Activated effector memory CD4-positive, alpha-beta T cell treated with Interleukin-2 at 50 U/mL for 16 hours (primary cell): ENCODE measurements at places on chromosomes 2 and 18.

GRCh38 chr18:5093902-5094301 lies 103.2 kb downstream of the AKAIN1 start:
- no peak for DNase-seq

- DNase-seq, result no peak
These were observed 485.1 kb upstream of the CDH7 start for GRCh38 chr18:65265761-65266160.

DNA sequence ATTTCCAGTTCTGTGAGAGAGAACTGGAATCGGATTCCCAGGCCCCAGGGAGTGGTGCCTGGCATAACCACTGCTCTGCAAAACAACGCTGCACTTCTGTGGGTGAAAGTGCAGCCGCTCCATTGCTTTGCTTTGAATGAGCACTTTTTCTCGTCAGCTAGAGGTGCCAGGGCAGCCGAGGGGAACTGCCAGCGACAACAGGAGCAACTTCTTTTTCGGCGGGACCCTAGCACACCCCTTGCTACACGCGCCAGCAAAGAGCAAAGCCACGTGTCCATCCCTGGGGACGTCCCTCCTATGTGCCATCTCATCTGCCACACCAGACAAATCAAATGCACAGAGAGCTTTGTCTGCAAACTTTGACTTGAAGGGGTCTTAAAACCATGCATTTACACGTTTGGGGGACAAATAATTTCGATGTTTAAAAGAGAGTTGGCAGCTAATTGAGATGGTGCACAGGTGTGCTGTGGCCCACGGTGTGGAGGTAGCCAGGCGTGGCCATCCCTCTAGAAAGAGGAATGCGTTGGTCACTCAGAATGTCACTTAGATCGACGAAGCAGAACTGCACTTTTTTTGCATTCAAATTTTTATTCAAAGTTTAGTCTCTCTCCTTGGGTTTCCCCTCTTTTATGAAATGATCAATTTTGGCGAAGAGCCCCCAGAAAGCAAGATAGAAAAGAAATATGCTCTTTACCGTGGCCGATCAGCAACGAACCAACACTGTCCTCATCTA lies 151.8 kb downstream of the MBP start:
- DNase-seq, result no peak

DNA sequence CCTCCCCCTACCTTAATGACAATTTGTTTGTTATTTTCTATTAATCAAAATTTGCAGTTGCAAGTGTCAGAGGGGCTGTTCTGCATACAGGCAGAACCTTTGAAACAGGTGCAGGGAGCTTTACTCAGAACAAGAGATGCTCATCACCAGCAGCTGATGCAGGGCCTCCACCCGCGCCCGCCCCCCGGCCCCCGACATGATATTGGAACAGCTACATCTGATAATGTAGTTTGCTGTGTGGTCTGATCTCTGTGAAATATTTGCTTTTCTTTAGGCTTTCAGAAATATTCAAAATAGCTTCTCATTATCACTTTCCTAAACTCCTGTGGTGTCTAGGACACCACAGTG lies 130.0 kb downstream of the PRKCE start:
- no peak for DNase-seq

DNA sequence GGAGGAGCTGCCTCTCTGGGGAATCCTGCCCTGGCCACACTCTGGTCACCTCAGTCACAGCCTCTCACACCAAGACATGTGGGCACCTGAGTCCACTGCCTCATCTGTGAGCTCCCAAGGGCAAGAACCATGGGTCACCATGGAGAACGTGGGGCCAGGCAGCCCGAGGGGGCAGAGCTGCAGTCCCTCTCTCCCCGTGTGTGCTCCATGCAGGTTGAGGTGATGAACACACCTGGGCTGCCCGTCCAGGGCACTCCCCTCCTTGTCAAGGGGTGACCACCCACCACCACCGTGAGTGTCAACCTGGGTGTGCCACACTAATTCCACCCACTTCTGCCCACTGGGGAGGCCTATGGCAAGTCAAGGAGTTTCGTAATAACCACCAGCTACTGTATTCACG lies 159.6 kb upstream of the RAB6C start:
- no peak for DNase-seq

GRCh38 chr2:23376075-23376474 lies 8.9 kb upstream of the KLHL29 start:
- DNase-seq, result no peak

DNA sequence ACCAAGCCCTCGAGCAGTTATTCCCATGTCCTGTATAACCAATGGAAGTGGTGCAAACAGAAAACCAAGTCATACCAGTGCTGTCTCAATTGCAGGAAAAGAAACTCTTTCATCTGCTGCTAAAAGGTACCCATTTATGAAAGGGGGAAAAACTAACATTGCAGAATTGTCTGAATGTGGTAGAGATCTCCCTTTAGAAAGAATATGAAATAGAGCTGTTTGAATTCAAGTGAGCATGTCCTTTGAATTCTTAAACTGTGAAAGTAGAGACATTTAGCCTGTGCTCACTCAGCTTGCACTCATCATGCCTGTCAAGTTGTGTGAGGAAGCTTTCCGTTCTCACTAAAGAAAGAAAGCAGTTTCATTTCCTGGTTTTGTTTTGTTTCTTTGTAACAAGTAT lies 87.4 kb downstream of the EML4 start:
- no peak for DNase-seq

- no peak for DNase-seq
These were observed 2.5 kb downstream of the MERTK start for GRCh38 chr2:111900859-111901258.
